ENCODE measurements at places on chromosomes 6 and 20.

DNA sequence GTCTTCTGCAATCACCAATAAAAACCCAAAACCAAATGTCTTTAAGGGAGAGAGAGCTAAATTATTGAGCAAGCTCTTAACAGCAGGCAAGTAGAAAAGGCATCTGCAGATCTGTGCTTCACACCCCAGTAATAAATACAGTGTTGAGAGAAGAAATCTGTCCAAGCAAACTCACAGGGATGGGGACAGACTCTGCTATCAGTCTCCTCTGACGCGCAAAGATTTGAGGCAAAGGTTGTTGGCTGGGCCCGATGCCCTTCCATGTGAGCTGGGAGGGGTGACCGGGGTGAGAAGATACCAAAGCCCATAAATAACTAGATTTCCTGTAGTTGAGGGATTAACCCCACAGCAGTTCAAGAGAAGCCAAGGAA is 315.2 kb upstream of the SOX4 start:
- DNase-seq = no peak

DNA sequence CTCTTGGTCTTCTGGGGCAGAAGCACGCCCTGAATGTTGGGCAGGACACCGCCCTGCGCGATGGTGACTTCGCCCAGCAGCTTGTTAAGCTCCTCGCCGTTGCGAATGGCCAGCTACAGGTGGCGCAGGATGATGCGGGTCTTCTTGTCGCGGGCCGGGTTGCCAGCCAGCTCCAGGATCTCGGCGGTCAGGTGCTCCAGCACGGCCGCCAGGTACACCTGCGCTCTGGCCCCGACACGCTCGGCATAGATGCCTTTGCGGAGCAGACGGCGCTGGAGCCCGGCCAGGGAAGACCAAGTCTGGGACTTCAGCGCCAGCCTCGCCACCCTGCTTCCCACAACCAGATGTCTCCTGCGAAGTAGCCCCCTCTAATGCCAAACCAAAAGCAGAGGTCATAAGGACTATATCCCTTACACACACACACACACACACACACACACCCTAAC is 8.0 kb upstream of the SLC17A3 start:
- DNase-seq = no peak

DNA sequence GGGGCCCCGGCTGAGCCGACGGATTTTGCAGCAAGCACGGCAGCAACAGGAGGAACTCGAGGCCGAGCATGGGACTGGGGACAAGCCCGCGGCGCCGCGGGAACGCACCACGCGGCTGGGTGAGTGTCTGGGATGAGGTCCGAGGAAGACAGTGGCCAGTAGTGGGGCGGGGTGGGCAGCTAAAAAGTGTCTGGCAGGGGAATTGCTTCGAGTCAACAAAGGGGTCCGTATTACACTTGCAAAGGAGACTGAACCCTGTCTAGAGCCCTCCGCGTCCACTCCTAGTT is 356 bp downstream of the BYSL start:
- DNase-seq = no peak

DNA sequence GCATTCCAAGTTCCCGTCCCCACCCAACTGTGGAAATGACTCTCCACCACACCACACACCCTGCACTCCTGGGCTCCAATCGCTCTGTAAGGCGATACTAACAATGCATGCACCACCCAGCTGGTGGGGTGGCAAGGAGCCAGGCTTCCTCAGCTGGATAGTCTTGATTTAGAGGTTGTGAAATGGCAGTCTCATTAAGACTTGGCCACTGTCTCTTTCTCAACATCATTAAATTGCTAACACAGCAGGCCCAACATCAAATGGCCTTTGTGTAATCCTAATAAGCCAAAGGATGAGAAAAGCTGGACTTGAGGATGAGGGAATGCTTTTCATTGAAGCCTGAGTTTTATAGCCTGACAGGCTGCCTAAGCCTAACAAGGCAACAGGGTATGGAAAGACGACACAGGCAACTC is 223.7 kb downstream of the GMDS start:
- DNase-seq = peak; percentile 91

- no peak for DNase-seq
Observed at GRCh38 chr6:15129887-15130286, 116.0 kb upstream of the JARID2 start.

DNA sequence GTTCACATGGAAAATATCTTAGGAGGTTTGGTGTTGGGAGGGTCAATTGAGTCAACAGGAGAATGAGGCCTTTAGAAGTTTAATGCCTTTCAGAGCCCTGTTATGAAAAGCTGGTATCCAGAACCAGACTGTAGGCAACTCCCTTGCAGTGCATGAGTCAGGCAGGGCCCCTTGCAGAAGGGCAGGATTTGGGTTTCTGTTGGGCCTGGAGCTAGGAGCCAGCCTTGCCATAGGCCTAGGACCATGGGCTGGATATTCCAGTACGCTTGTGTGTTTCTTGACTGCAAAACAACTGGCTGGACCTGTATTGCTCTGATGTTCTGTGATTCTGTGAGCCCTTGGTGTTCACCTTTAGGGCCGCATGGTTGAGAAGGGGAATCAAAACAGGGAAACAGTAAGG is 350.9 kb upstream of the PRND start:
- no peak for DNase-seq

Data from SHP77 (cell line).